ENCODE measurements at places on chromosomes 3 and 15.

GRCh38 chr3:114218006-114218405 lies 19.4 kb downstream of the ZNF80 start:
- no peak for DNase-seq

- no peak for DNase-seq
Observed at GRCh38 chr3:117018655-117019054, 309.1 kb downstream of the TUSC7 start.

DNA sequence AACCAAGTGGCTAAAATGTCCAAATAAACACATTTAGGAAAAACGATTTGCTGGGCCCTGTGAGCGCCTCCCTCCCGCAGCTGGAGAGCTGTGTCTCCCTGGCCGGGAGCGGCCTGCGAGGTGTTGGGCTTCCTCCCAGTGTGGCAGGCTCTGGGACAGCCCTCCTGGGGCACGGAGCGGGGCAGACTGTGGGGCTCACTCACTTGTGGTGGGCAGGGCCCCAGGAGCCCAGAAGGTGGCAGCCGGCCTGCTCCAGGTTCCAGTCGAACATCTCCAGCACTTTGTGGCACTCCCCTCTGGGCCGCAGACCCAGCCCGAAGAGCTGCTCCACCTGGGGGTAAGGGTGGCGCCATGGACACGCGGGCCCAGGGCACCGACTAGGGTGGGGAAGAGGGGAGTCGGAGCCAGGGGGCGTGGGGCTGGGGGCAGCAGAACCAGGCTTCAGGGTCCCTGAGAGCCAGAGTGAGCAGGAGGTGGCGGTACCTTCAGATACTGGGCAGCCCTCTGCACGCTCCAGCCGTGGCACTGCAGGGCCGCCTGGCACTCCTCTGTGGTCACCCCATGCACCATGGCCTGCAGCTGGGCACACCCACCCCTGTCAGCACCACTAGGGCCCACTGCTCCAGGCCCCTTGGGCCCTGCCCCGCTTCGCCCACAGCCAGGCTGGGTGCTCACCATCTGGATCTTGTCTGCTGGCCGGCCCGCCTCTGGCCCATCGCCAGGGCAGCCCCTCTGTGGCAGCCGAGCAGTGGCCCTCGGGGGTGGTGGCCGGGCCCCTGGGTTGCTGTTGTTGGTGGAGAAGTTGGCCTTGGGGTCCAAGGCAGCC lies 41.5 kb downstream of the TNK2 start:
- no peak for DNase-seq

DNA sequence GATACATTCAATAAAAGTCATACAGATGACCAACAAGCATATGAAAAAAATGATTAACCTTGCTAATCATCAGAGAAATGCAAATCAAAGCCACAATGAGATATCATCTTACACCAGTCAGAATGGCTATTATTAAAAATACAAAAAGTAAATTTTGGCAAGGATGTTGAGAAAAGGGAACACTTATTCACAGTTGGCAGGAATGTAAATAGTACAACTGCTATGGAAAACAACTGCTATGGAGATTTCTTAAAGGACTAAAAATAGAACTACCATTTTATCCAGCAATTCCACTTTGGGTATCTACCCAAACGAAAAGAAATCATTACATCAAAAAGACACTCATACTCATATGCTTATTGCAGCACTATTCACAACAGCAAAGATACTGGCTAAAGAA lies 1121.8 kb downstream of the TBL1XR1 start:
- no peak for DNase-seq

GRCh38 chr3:153055217-153055616 lies 106.8 kb upstream of the RAP2B start:
- no peak for DNase-seq

DNA sequence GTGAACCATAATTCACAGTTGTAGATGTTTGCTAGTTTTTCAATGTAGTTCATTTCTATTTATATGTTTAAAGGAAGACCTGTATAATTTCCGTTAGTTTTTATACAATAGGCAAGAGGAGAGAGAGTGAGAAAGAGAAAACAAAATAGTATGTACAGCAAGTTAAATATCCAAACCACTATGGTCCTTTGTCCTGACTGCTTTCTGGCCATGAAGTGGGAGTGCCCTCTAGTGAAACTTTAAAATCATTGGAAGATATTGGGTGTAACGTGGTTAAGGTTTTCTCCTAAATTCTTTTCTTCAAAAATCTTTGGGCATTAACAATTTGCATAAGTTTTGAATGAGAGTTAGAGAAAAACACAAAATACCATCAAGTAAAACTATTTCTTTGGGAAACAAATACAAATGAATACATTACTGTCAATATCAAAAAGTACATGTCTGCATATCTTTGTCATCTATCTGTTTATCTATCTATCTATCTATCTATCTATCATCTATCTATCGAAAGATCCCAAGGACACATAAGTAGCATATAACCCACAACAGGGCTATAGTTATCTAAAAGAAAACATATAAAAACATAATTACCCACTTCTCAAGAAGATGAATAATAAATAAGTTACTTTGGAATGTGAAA lies 534.6 kb upstream of the ATP11B start:
- DNase-seq: peak; percentile 62

DNA sequence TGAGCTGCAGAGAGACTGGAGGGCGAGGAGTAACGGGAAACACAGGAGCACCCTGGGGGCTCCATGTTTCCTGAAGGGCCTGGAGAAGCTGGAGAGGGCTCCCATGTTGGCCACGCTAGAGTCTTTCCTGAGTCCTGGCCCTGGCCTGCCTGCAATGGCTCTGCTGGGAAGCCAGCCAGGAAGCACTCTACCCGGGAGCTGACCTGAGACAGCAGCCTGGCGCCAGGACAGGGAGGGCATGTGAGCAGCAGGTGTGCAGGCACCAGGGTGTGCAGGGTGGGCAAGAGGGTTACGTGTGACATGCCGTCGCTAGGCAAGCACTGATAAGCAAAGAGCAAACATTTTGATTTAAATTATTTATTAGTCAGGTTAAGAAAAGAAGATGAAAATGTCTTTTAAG lies 301.4 kb downstream of the OCA2 start:
- no peak for DNase-seq

DNA sequence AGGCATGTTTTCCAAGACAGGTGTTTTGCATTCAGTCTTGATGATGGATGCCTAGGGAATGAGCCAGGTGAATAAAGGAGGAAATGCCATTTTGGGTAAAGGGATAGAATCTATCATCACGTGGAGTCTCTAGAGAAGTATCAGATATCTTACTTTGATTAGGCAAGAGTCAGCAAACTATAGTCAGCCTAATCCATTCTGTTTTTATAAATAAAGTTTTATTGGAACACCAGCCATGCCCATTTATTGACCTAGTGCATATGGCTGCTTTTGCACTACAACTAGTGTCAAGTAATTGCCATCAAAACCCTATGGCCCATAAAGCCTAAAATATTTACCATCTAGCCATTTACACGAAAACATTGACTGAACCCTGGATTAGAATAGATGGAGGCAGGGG lies 231.2 kb downstream of the SLC9A9 start:
- no peak for DNase-seq

DNA sequence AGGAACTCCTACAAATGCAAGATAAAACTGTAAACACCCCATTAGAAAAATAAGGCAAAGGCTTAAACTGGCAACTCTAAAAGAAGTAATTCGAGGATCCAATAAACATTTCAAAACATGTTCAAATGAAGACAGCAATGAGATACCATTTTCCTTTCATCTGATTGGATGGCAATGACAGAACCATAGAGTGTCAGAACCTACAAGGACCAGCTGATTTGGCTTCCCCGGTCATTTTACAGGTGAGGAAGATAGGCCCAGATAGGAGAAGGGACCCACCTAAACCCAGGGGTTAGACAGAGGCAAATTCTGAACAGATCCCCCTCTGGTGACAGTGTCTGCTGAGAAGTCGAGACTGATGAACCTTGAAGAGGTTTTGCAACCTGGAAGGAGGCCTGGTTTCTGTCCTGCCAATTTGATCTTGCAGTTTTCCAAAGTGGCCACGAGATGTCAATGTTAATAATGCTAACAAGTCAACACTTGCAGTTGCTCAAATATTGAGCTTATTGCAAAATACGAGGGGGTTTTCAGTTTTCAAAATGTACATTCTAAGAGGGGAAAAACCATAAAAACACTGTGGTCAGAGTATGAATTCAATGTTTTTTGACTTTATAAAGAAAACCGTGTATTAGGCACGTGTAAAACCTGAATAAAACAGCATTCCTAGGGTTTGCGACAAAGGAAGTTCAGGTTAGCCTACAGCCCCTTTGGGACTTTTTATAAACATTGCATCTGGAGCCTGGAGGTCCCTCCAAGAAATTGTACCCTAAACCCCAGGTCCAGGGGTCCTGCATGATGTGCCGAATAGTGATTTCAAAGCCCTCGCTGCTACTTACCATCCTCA lies 21.5 kb downstream of the CFAP161 start:
- no peak for DNase-seq

DNA sequence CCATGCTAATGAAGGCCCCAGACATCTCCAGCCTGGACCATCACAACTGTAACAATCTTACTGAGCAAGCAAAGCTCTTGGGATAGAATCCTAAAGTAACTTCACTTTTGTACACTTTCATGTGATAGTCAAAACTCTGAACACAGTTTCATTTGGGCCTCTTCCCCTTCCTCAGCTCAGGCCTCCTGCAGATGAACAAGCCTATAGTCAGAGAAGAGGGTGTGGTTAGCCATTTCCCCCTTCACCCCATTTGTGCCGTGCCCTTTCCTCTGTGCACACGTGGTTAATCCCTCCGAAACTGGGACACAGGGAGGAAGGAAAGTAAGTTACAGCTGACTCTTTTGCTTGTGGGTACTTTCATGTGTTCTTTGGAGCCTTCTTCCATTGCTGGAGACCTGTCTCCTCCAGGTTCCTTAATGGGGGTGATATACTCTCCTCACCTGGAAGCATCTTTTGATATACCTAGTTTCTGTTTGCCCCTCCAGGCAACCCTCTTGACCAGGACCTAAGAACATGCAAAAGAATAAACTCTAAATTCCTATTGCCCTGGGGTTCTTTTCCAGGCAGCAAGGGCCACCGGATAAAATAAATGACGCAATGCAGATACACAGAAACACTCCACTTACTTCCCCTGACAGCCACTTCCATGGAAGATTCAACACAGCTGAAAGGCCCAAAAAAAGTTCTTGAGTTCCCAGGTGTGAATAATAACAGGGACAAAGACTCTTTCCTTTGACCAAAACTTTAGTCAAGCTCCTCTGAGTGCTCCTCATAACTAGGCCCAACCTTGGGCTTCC lies 29.6 kb upstream of the CSTA start:
- DNase-seq: no peak

- no peak for DNase-seq
Observed at GRCh38 chr3:101117980-101118379, 124.8 kb upstream of the ABI3BP start.

DNA sequence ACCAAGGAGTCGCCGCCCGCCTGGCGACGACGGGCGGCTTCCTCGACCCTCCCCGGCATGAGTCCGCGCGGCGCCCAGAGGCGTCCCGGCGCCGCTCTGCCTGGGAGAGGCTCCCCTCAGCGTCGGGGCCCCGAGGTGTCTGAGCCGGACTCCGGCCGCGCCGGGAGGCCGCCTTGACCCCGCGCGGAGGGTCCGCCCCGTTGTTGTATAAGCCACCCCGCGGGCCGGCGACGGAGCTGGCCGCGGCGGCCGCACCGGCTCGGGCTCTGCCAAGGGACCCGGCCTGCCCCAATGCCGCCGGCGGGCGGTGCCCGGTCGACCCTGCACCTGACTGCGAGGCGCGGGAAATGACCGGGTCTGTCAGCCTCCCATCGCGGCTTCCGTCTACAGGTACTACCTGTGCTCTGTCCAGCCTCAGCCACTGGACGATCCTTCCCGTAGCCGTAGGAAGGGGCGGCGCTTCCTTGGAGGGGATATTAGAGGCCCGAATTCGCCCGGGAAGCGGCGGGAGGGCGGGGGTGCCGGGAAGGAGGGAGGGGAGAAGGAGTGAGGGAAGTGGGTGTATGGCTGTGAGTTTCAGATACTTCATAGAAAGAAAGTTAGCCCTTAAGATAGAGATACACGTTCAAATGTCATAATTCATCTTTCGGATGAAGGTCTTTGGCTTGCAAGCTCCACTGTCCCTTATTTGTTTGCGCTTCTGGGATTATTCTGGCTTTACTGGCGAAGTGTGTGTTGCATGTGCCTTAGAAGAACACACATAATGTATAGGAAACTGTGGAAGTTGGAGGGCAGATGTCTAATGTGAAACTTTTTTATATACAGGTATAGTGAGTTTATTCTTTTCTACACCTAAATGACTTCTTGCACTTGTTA lies 620 bp downstream of the ABHD5 start:
- DNase-seq: no peak

- DNase-seq: no peak
Observed at GRCh38 chr3:65672061-65672460, 366.7 kb downstream of the MAGI1 start.

GRCh38 chr3:182238126-182238525 lies 526.4 kb downstream of the SOX2 start:
- no peak for DNase-seq

- DNase-seq: no peak
Observed at GRCh38 chr3:145191543-145191942, 969.4 kb downstream of the PLOD2 start.

GRCh38 chr15:83207009-83207659 lies 489 bp downstream of the HDGFL3 start:
- DNase-seq: peak; percentile 14

DNA sequence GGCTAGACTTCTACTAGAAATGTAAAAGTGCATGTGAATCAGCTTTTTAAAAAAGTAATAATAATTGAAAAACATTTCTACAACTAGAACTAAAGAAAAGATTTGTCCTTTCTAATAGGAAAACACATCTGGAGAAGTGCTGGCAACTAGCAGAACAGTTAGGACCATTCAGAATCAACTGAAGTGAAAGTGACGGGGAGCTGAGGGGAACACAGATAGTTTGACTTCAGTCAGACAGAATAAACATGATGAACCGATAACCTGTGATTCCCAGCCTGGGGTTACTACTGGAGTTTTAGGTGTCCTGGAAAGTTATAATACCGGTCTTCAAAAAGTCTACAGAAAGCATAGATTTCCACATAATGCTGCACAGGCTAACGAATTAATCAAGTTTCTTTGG lies 28.1 kb downstream of the OPA1 start:
- no peak for DNase-seq

GRCh38 chr15:56353119-56353518 lies 12.1 kb upstream of the TEX9 start:
- no peak for DNase-seq

DNA sequence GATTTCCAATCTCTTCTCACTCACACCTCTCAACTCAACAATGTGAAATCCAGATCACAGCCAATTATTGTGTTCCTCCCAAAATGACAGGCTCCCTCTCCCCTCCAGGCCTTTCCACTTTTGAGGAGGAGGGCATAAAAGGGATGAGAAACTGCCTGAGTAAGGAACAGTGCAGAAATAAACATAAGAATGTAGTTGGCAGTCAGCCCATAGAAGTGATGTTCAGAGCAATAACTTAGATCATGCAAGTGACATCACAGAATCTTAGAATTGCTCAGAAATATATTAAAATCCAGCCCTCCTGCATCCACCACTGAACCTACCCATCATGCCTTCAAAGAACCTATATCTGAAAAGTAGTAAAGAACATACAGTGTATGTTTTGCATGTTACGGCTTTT lies 299.4 kb upstream of the GADL1 start:
- no peak for DNase-seq

- DNase-seq: no peak
Observed at GRCh38 chr3:132898141-132898540, 140.1 kb upstream of the TMEM108 start.

- no peak for DNase-seq
Observed at GRCh38 chr3:186070996-186071395, 37.9 kb downstream of the ETV5 start.

- DNase-seq: no peak
Observed at GRCh38 chr3:11717768-11718636, 74.3 kb upstream of the VGLL4 start.

- DNase-seq: no peak
Observed at GRCh38 chr3:159919873-159920272, 68.8 kb upstream of the IL12A start.

All from NCI-H1436 (cell line).